Nucleus accumbens (tissue), 56 donors: ENCODE measurements at places on chromosomes 2 and 18.

- no peak for DNase-seq
These were observed 229.4 kb upstream of the MMADHC start for GRCh38 chr2:149816756-149817551.

DNA sequence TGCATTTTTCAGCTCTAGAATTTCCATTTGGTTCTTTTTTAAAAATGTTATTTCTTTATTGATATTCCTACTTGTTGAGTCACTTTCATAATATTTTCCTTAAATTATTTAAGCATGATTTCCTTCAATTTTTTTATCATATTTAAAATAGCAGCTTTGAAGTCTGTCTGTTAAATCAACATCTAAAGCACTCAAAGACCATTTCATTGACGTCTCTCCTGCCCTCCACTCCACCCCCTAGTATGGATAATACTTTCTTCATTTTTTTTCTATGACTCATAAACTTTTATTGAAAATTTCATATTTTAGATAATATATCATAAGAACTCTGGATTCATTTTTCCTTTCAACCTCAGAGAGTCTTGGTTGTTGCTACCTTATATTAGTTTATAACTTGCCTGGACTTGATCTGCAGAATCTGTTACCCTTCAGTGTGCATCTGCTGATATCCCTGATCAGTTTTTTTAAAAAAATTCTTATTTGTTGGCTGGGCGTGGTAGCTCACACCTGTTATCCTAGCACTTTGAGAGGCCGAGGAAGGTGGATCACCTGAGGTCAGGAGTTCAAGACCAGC, 59.0 kb upstream of the ZNF396 start:
- no peak for DNase-seq

DNA sequence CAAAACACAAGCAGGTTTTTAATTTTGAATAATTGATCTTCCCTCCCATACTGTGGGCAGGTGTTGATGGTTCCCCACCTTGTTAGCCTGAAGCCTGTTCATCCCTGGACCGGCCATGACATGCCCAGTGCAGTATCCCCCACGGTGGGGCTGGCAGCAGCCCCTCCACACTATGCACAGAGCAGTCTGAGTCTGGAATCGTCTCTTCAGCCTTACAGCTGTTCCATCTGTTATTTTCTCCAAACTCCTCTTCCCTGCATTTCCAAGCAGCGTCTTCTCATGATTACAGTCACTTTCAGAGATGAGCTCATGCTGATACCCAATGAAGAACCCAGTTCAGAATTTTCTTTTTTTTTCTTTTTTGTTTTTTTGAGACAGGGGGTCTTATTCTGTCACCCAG, 68.2 kb downstream of the ADI1 start:
- no peak for DNase-seq

GRCh38 chr2:238291550-238292281, 3.3 kb upstream of the PER2 start:
- no peak for DNase-seq

- DNase-seq, result no peak
These were observed 31.9 kb upstream of the EML6 start for GRCh38 chr2:54691445-54692135.

DNA sequence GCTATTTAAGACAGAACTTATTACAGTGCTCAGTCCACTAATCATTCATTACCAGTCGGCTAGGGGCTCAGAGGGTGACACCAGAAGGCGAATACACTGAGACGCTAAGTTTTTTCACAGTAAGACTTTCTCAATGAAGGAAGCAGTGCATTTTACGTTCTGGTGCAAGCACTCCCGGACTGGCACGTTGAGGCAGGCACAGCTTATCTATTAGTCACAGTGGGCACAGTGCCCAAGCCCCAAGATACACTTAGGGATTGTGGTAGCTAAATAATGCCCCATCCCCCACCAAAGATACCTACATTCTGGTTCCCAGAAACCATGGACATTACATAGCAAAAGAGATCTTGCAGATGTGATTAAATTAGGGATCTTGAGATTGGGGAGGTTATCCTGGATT, 32.6 kb upstream of the BCL11A start:
- no peak for DNase-seq

DNA sequence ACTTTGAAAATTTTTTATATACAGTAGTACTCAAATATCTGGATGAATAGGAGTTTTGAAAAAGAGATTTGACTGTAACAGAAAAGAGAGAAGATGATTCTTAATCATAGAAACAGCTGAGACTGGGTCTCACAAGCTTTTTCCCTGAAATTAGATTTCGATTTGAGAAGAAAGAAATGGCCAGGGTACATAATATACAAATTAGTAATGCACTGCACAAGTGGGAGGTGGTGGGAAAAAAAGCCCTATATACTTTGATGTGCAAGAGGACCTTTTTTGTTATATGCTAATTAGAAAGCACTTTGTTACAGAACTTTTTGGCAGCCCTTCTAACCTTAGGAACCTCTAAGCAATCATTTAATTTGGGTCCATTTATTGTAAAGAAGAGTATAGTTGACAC, 62.9 kb downstream of the EML4 start:
- no peak for DNase-seq

GRCh38 chr2:216690853-216691741, 4.3 kb downstream of the IGFBP5 start:
- peak; percentile 66 for DNase-seq

DNA sequence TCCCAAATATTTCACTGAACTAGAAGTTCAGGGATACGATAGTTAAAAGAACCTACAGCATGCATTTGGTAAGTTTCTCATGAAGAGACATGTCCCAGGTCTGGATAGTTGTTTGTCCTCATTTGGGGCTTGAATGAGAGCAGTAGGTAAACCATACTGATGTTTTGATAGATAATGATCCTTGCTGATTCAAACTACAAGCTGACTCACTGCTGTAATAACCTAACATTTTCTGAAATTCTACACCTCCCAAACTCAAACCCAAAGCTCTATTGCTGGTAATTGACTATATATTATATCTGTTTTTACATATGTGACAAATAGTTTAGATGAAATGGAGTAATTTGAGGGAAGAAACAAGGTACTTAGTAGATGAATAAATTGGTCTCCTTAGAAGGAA, 154.1 kb upstream of the BOD1L2 start:
- DNase-seq, result no peak

DNA sequence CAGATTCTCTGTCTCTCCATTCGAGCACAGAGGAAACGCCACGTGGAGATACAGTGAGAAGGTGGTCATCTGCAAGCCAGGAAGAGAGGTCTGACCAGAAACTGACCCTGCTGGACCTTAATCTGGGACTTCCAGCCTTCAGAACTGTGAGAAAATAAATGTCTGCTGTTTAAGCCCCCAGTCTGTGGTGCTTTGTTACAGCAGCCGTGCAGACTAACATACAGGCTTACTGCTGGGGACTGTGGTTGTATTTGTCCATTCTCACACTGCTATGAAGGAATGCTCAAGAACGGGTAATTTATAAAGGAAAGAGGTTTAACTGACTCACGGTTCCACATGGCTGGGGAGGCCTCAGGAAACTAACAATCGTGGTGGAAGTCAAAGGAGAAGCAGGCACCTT, 432.7 kb downstream of the IRS1 start:
- no peak for DNase-seq

DNA sequence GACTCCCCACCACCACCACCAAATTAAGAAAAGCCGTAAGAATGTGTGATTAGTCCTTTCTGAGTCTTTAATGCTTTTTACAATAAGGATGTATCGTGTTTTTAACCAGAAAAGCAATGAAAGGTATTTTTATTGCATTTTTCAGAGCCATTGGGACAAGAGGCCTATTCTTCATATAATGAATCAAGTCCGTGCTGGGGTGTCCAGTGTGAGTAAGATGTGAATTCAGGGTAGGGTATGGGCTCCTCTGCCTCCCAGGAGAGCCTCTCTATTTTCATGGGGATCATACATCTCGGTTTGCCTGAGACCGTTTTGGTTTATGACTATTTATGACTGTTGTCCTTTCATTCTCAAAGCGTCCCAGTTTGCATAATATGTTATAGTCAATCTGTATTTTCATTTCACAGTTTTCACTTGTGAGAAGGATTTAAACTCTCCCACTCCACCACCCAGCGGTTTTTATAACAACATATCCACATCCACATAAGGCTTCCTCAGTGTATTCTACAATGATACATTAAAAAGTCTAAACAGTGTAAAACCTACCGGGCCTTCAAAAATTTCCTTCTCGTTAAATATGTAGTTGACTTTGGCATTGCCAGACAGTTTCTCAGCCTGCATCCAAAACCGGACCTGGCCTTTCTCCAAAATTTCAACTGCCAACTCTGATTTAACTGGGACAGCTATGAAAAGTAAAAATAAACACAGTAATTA, 80.8 kb upstream of the LPIN2 start:
- no peak for DNase-seq

DNA sequence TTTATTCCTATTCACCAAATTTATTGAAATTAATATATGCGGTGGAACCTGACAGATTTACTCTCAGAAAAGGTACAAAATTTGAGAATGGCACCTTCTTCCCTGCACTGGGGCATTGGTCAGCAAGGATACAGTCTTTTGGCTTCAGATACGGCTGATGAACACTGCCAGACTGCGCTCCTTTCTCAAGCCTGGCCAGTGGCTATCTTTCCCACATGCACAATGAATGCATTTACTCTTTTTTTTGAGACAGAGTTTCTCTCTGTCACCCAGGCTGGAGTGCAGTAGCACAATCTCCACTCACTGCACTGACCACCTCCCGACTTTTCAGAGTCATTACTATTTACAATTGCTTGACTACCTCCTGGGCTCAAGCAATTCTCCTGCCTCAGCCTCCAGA, 61.6 kb downstream of the MOB4 start:
- DNase-seq, result no peak

- DNase-seq, result no peak
These were observed 7.4 kb downstream of the PTGR3 start for GRCh38 chr18:75201282-75202270.

DNA sequence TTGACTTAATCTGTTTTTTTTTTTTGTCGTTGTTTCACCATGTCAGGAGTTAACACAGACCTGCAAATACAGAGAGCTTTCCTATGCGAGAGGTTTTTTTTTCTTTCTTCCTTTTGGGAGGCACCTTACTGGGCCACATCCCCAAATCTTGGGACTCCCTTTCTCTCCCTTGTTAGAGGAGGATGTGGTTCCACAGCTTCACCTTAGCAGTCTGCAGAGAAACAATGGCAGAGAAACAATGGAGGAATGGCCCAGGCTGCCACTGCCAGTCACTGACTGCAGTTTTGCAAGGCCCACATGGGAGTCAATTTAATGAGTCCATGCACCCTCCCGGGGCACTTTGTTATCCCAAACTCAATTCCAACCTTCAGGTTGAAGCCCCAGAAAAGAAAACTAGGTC, 20.8 kb upstream of the PDK1 start:
- DNase-seq, result no peak

DNA sequence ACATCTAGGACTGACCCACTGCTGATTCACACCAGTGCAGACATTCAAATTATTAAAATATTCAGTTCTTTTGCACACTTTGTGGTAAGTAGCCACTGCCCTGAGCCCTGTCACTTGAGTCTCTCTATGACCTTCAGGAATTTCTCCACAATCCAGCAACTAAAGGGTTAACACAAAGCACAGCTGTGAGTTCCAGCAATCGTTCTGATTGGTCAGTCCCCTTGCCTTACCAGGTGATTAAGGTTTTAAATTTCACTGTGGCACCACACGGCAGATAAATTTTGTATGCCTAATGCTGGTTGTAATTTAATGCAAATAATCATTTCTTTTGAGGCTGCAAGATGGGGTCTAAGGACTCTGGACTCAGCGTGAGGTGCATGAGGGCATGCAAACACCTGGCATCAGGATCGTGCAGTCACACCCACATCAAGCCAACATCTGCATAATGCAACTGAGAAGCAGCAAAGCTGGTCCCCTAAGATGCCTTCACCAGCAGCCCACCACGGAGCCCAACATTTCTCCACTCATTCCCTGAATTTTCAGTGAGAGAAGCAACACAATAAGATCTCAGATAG, 36.6 kb downstream of the SLC14A1 start:
- DNase-seq, result no peak

- DNase-seq, result no peak
These were observed 157.8 kb downstream of the SMAD2 start for GRCh38 chr18:47772374-47773248.

DNA sequence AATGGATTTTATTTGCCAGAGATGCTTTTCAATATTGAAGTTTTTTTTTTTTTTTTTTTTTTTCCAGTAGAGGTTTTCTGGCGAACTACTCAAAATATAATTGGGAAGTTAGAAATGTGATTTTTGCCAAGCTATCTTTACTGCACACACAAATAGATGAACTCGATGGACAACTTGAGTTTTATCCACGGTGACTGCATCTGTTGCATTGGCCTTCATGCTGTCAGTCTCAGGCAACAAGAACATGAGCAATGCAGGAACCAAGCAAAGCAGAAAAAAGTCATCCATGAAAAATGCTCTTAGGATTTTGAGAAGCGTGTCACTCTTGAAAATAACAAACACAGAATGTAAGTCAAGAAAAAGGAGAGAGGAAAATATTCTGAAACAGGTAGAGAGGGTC, 22.7 kb upstream of the HDAC4 start:
- no peak for DNase-seq

- DNase-seq, result no peak
These were observed 118.1 kb upstream of the ZNF521 start for GRCh38 chr18:25470062-25470461.
